ENCODE measurements at places on chromosomes 6 and 20.
A peak's percentile ranks its signal among the peaks of the same experiment; 100 is the strongest.

DNA sequence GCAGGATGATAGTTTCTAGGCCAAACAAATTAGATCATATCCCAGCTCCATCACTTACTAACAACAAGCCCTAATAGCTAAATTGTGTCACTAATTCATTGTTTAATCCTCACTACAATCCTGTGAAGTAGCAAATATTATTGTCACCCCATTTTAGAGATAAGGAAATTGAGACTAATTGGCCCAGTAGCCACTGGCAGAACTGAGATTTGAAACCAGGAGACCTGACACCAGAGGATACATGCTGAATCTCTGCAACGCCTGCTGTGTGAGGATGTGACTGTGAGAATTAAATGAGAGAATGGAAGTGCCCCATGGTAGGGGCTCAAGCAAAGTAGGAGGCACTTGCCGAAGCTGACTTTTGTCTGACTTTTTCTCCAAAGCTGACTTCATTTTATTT, 124.3 kb upstream of the CITED2 start:
- no peak for DNase-seq

GRCh38 chr6:18049646-18050045, 62.2 kb upstream of the KIF13A start:
- no peak for DNase-seq

DNA sequence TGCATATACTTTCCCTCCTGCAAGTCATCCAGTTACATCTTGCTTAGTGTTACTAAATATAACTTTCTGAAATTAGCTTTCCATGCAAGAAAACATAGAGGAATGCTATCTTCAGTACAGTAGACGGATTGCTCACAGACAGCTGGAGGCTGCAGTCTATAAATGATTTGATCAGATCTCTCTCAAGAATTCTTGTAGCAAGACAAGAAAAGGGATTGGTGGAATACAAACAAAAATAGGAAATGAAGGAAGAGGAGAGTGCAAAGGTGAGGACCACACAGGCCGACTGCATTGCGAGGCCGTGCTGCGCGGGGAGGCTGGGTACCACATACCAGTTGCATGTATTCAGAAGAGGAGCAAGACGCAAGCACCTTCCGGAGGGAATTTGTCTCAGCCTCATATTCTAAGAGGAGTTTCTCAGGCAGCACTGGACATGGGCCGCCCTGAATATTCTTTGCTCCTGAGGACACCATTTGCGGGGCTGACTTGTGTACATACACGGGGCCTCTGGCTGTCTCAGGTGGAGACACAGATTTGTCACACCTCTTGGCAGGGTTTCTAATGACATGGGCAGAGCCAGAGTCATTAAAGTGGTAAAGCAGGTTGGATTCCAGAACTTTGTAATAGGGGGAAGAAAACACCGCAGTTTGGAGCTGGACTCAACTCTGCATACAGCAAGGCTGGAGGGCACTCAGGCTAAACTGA, 22.7 kb upstream of the KIF25 start:
- peak; percentile 54 for DNase-seq

- peak; percentile 38 for DNase-seq
These were observed 447.8 kb downstream of the FRK start for GRCh38 chr6:115612796-115613479.

DNA sequence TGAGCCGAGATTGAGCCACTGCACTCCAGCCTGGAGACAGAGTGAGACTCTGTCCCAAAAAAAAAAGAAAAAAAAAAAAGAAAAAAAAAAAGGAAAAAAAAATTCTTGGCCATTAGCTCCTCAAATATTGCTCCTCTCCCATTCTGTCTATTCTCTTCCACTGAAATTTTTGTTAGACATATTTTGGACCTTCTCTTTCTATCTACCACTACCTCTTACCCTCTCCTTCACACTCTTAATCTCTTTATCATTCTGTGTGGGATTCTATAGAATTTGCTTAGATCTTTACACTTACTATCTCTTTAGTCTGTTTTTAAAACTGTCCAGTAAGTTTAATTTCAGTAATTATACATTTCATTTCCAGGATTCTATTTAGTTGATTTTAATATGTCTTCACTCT, 85.0 kb downstream of the IRAK1BP1 start:
- DNase-seq, result no peak

- no peak for DNase-seq
These were observed 181.0 kb downstream of the ZFP64 start for GRCh38 chr20:52010541-52010940.

DNA sequence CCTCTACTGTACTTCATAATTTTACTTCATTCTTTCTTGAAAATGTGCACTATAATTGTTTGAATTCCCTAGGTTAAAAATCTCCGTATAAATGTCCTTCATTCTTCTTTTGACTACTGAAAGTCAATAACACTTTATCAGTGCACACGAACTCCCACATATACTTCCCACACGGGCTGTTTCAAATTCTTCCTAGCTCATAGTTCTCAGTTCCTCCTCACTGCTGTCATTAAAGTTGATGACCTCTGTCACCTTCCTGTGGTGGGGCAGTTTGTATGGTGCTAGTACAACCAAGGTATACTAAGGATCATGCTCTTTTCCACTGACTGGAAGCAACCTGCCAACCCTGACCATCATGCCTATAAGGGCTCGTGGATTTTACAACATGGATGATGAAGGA, 40.0 kb upstream of the CD2AP start:
- DNase-seq, result no peak

DNA sequence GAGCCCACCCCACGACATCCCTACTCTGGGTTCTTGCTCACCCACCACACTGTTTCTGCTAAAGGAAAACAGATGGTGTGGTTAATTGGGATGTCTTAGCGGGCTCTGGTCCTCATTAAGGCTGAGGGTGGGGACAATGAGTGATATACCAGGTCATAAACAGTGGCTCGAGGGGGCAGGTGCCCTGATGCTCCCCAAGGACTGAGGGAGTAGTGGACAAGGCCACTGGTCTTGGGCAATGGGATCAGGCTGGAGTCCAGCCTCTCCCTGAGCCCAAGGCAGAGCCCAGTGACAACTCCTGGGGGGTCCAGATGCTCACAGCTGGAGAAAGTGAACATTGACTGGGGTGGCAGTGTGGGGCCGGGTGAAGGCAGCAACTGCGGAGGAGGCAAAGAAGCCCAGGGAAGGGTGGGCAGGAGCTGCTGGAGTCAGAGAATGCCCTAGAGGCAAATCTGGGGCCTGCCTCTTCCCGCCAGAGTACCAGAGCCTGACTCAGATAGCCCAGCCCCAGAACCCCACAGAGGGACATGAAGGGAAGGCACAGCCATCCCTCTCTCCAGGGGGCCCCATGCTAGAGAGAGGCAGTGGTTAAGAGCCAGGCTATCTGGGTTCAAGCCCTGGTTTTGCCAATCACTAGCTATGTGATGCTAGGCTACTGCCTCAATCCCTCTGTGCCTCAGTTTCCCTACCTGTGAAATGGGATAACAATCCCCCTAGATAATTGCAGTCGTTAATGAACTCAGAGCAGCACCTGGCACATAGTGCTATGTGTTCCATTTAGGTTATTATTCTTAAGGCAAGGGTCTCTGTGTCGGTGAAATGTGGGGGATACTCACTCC, 72.3 kb downstream of the MRPL14 start:
- peak; percentile 78 for DNase-seq

DNA sequence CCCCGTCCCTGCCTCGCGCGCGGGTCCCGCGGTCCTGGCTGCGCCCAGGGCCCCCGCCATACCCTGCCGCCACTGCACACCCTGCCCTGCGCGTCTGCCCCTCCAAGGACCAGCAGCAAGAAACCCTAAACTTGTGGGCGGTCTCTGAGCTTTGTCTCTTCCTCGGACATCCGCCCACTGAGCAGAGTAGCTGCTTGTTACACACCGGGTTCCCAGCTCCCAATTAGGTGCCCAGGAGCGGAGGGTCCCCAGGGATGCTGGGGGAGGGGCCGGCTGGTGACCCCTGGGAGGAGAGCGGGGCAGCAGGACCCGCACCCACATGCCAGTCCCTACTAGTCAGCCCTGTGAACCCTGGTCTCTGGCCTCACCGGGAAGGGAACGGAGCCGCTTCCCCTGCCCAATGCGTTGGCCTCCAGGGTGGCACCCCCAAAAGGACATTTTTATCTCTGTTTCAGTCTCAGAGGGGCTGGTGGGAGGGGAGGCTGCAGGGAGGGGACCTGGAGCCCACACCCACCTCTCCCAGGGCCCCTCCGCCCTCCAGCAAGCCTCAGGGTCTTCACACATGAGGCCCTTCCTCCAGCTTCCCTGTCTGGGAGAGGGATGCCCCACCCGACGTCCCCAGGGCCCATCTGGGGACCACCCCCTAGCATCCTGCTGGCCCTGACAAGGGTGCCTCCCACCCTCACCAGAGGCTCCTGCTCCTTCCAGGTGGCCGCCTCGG, 10.5 kb downstream of the STMN3 start:
- DNase-seq, result no peak

DNA sequence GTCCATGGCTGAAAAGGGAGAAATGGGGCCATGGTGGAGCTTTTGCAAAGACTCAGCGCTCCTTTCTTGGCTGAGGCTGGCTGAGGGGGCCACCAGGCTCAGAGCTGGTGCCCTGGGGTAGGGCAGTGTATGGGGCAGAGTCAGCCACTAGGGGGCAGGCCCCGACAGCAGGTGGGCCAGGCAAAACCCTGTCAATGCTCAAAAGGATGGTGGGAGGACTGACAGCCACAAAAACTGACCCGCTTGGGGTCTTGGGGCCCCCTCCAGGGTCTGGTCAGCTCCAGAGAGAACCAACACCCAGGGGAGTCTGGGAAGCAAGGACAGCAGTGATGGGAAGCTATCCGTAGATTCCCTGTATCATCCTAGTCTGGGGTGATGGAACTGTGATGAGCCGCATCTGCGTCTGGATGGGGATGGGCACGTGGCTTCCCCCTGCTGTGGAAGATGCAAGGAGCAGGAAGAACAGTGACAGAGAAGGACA, 306.9 kb downstream of the DHX35 start:
- DNase-seq, result peak; percentile 66

DNA sequence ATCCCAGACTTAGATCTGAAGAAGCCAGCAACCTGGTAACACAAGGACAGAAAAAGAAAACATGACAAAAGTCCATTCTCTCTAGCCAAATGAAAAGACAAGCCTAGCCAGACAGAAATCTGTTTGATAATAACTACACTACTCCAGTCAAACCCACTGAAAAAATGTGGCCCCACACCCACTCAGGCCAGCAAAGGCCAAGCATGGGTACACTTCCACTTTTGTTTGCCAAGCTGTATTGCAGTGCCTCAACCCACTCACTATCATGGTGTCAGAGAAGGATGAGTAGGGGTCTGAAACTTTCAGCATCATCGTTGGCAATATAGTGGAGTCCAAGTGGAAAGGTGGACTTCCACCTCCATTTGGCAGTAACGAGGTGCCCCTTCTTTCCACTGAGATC, 45.8 kb downstream of the EPM2A start:
- DNase-seq, result no peak

DNA sequence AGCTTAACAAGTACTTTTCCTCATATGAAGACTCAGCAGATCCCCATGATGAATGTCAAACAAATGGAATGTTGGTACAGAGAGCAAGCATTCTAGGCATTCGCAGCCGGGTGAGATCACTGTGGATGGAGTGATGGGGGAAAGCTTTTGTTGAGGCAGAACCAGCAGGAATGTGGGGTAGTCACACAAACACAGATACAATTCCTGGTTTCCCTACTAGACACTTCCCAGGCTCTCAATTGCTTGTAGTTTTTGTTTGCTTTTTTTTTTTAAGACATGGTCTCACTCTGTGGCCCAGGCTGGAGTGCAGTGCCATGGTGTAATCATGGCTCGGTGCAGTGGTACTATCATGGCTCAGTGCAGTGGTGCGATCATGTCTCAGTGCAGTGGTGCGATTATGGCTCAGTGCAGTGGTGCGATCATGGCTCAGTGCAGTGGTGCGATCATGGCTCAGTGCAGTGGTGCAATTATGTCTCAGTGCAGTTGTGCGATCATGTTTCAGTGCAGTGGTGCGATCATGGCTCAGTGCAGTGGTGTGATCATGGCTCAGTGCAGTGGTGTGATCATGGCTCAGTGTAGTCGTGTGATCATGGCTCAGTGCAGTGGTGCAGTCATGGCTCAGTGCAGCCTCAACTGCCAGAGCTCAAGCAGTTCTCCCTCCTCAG, 15.4 kb upstream of the IER3 start:
- DNase-seq, result peak; percentile 16

GRCh38 chr20:58479726-58480440, 35.3 kb downstream of the APCDD1L start:
- DNase-seq, result peak; percentile 38

DNA sequence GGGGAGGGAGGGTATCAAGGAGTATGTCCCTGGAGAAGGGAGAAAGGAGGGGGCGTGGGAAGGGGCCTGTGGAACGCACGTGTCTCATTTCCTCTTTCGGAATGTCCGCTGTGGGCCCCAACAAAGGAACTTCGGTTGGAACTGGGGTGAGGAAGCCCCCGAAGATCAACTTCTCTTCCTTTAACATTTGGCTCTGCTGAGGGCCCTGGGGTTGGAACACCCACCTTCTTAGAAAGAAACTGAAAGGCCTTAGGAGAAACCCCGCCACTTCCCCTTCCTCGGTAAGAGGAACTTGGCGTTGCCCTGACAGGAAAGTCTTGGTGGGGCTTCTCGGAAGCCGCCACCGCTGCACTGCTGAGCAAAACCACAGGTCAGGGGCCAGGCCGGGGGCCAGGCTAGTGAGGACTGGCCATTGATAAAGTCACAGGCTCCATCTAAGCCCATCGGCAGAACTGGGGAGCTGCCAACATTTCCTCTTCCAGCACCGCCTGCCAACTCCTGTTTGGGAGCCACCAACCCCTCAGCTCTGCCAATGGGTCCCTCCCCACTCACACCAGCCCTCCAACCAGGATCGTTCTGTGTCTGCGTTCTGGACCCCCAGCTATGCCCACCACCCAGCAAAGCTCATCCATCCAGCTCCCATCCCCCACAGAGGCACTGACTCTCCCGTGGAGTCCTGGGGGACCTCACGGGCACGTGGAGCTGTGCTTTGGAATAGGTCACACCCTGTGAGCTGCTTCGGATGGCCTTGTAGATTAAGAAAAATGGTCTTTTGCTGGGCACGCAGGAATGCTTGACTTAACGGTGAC, 44.8 kb downstream of the FGD2 start:
- DNase-seq, result peak; percentile 30

DNA sequence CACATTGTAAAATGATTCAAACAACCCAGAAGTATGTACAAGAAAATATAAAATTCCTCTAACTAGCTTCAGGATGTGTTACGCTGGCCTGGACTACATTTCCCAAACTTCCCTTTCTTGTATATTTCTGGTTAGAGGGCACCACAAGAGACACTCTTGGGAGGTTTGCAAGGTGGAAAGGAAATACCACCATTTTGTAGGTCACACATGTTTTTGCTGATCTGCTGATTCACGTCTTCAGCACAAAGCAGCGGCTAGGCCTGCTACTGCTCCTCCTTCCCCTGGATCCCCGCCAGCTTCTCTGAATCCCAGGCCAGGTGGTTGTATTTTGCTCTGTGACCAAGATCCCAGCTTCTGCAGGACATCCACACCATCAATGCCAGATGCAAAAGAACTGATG, 104.2 kb downstream of the AGPAT4 start:
- DNase-seq, result peak; percentile 84

- DNase-seq, result peak; percentile 42
These were observed 98.2 kb downstream of the CAP2 start for GRCh38 chr6:17491416-17492142.

GRCh38 chr6:35343092-35343834, 905 bp downstream of the PPARD start:
- DNase-seq, result peak; percentile 21
